ENCODE measurements at places on chromosomes 11 and 22.

DNA sequence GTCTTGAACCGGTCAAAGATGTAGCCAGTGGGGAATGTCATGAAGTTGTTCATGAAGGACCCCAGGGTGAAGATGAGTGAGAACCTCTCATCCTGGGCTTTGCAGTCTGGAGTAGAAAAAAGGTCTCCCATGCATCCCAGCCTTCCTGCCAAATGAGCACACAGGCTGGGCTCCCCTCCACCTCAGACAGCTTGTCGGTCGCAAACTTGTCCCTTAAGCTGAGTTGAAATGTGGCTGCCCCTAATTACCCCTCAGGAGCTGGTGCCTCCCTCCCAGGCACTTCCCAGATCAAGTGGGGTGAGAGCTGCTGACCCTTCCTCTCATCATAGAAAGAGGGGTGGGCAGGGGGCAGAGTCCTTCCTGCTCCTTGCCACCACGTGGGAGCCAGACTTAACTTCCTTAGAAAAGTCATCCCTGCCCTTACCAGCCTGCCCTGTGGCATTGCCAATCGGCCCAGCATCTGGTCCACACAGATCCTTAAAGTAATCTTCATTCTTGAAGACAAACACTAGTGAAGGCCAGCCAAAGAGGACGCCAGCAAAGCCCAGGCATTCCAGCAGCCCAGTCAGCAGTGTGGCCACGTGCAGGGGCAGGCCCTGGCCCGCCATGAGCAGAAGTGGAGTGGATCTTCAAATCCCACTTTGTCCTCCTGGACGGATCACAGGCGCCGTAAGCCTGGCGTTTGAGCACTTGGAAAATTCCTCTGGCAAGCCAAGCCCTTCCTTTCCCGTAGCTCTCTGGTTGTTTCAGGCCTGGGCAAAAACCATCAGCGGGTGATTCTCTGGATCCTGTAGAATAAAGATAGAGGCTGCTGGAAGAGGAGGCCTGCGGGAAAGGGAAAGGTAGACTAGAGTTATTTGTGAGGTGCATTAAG, 1.1 kb downstream of the SLC43A3 start:
- no peak for DNase-seq

- DNase-seq, result no peak
Observed at GRCh38 chr11:41459465-41460401, at the start of gene LRRC4C. Gene LRRC4C, minus strand, starts transcription at chr11:41459652.

DNA sequence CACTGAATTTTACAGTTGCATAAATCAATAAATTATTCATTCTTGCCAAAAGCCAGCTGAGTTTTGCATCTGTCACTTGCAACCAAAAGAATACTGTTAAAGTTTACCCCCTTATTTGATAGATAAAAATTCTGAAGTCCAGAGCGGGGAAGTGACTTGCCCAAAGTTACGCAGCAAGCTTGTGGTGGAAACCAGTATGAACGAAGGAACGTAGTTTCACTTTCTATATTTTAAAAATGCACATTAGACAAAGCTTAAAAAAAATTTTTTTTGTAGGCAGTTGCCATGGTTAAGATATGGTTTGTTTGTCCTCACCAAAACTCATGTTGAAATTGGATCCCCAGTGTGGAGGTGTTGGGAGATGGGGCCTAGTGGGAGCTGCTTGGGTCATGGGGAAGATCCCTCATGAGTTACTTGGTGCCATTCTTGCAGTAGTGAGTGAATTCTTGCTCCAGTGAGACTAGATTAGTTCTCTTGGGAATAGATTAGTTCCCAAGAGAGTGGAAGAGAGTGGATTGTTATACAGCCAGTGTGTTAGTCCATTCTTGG, 46.3 kb upstream of the SEZ6L start:
- no peak for DNase-seq

DNA sequence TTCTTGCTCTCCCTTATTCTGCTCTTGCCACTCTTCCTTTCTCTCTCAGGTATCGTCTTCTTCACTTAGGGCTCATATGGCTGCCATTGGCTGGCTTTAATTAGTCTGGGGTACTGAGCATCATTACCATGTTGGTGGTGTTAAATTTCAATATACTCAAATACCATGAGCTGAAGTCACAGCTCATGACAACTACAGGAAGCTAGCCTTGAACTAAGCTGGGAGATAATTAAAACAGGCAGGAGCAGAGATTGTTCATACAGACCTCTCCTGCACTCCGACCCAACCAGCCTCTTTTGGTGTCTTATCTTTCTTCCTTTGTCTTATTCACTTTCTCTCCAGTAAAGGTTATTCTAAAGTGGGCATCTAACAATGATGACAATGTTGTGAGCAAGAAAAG, 130.9 kb upstream of the BLID start:
- no peak for DNase-seq

GRCh38 chr11:118258410-118258809, 5.7 kb downstream of the MPZL2 start:
- DNase-seq, result no peak

GRCh38 chr11:35363854-35364780, 55.2 kb downstream of the SLC1A2 start:
- no peak for DNase-seq

GRCh38 chr11:120527111-120527761, 15.7 kb downstream of the GRIK4 start:
- DNase-seq, result no peak
